ENCODE measurements at places on chromosomes 7 and 10. TPM values are rescaled to one million over a fixed set of nuclear protein-coding genes. Genes with fewer than 3 reads are reported as not detected.

The GRM3 gene
- not detected for polyA plus RNA-seq

The EVX1 gene
- polyA plus RNA-seq = not detected

The VWDE gene
- polyA plus RNA-seq = not detected

The TMEM184A gene
- not detected for polyA plus RNA-seq

The LIPF gene
- not detected for polyA plus RNA-seq

The SDHAF3 gene
- 42.8 TPM for polyA plus RNA-seq

The MKX gene
- not detected for polyA plus RNA-seq

The UNC5B gene
- not detected for polyA plus RNA-seq

The SH2D4B gene
- not detected for polyA plus RNA-seq

The PTEN gene
- polyA plus RNA-seq = 31.2 TPM

The ITGB8 gene
- 0.06 TPM for polyA plus RNA-seq

The MBLAC1 gene
- polyA plus RNA-seq = 3.8 TPM

The PPP2R2D gene
- 26.6 TPM for polyA plus RNA-seq

The CTAGE15 gene
- polyA plus RNA-seq = not detected

The CNNM1 gene
- not detected for polyA plus RNA-seq

The CUX1 gene
- 7.4 TPM for polyA plus RNA-seq

The PRKG1 gene
- not detected for polyA plus RNA-seq

The ATP6V1F gene
- 361 TPM for polyA plus RNA-seq

The AKR1C3 gene
- polyA plus RNA-seq = 49.6 TPM

The YKT6 gene
- 44.0 TPM for polyA plus RNA-seq

The ZPBP gene
- not detected for polyA plus RNA-seq

The ETV1 gene
- 0.15 TPM for polyA plus RNA-seq

The VAX1 gene
- polyA plus RNA-seq = not detected

The OGDHL gene
- polyA plus RNA-seq = not detected

The ANKRD1 gene
- polyA plus RNA-seq = not detected

The GRID2IP gene
- 0.10 TPM for polyA plus RNA-seq

The ZNF37A gene
- 4.2 TPM for polyA plus RNA-seq

The CPVL gene
- 0.15 TPM for polyA plus RNA-seq

The GATA3 gene
- polyA plus RNA-seq = 37.8 TPM

All from CD4-positive, CD25-positive, alpha-beta regulatory T cell (primary cell).